ENCODE measurements at places on chromosomes 11 and 22. TPM values are rescaled to one million over a fixed set of nuclear protein-coding genes. Genes with fewer than 3 reads are reported as not detected.

Gene MYO7A
- total RNA-seq: 0.20 TPM

Gene ROBO4
- not detected for total RNA-seq

Gene CD6
- total RNA-seq: 233 TPM

Gene SIAE
- 5.2 TPM for total RNA-seq

Gene ADAMTS15
- not detected for total RNA-seq

Gene LTBP3
- total RNA-seq: 33.2 TPM

Gene OR10A2
- not detected for total RNA-seq

Gene HOATZ
- not detected for total RNA-seq

DNA sequence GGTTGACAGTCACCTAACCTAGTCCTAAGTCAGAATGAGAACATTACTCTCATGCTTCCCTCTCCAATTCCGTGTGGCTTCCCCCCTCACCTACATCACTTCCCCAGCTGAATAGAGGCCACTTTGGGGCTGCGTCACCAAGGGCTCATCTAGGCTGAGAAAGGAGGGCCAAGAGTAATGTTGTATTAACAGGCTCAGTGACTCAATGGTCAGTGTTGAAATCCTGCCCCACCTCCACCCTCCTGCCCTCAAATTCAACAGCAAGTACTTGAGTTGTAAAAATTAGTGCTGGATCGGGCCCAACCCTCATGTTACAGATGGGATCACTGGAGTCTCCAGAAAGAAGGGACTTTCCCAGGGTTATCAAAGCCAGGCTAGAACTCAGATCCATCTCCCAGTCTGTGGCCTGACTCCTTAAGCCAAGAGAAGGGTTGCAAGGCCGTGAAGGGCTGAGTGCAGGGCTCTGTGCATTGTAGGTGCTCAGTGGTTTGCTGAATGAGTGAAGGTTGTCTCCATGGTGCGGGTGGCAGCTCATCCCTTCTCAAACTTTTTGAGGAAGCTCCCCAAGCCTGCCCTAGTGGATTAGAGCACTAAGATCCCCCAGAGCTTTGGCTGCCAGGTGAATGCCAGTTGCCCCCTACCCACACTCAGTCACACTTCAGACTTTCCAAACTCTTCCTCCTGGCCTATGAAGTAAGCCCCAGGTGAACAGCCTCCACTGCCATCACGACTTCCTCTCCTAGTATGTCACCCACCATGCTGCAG is 3.2 kb downstream of the DGAT2 start:
- no peak for DNase-seq

DNA sequence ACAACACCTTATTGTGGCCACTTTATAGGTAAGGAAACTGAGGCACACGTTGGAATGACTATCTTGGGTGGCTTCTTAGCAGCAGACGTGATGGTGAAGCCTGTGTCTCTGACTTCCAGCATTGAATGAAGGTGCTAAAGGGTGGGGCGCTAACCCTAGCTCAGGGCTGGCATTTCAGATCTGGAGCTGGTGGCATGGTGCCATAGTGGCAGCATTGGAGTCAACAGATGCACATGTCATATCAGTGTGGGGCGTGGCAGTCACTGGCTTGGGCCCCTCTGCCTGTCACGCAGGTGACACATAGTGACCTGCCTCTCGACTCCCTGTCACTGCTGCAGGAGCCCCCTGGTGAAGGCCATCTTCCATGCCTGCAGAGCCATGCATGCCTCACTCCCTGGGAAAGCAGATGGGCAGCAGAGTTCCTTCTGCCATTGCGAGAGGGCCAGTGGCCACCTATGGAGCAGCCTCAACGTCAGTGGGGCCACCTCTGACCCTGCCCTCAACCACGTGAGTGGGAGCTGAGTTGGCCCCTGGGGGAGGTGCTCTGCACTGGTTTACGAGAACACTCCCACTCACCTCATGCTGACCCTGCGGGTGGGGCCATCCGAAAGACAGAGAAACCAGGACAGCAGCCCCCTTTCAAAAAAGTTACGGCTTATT is 14.8 kb downstream of the SHISA8 start:
- no peak for DNase-seq

- no peak for DNase-seq
Measured at GRCh38 chr11:42669248-42669976, 642.4 kb upstream of the API5 start.

DNA sequence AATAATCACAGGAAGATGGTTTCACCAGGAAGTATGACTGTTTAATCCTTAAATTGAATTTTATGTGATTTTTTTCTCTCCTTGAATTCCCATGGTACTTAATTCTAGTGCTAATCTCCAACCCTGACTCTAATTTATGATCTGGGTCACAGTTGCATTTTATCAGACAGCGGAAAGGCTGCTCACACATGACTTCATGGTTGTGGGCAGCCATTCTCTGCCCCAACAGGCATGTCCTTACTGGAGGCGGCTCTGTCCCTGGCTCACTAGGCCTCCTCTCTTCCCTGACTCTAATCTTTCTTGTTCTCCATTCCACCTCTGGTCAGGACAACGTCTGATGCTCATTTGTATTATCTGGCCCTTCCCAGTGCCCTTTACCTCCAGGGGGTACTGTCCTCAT is 184.4 kb downstream of the CHST1 start:
- DNase-seq: no peak

DNA sequence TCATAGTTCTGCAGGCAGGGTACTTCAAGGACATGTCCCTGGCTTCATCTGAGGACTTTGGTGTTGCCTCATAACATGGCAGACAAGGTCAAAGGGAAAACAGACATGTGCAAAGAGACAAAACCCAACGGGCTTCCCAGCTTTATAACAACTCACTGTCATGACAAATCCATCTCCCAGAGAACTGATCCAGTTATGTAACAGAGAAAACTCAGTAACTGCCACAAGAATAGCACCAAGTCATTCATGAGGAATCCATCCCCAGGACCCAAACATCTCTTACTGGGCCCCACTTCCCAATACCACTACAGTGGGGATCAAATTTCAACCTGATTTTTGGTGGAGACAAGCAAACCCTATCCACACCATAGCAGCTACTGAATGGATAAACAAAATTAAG is 13.0 kb downstream of the OR52N4 start:
- DNase-seq: no peak

DNA sequence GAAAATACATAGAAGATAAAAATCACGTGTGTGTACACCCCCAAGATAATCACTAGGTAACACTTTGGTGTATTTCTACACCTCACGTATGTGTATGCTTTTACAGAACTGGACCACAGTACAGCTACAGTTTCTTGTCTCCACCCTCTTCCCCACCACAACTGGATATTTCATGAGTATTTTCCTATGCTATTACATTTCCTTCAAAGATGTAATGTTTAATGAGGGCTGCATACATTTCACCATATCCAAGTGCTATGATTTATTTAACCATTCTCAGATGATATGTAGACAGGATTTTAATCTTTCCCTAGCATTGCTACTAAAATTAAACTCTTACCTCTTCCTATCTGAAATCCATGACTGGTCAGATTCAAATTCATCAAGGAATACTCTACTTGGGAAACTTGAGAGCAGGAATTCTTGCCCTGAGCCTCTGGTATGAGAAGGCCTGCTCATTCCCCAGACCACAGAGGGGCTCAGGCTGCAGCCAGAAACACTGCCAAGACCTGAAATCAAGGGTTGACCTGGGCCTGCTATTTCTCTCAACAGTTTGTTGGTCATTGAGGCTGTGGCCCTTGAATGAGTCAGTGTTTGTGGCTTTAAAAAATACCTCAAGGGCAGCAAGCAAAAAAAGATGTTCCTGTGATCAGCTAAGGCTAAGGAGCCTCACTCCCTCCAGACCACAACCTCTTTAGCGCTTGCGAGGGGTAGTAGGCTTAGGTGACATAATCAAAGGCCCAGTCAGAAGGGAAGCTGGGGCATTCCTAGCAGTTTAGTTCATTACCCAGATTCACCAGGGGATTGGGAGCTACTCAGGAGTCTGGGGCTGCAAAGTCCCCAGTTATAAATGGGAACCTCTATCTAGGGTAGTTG is 55.5 kb downstream of the ABTB2 start:
- no peak for DNase-seq

DNA sequence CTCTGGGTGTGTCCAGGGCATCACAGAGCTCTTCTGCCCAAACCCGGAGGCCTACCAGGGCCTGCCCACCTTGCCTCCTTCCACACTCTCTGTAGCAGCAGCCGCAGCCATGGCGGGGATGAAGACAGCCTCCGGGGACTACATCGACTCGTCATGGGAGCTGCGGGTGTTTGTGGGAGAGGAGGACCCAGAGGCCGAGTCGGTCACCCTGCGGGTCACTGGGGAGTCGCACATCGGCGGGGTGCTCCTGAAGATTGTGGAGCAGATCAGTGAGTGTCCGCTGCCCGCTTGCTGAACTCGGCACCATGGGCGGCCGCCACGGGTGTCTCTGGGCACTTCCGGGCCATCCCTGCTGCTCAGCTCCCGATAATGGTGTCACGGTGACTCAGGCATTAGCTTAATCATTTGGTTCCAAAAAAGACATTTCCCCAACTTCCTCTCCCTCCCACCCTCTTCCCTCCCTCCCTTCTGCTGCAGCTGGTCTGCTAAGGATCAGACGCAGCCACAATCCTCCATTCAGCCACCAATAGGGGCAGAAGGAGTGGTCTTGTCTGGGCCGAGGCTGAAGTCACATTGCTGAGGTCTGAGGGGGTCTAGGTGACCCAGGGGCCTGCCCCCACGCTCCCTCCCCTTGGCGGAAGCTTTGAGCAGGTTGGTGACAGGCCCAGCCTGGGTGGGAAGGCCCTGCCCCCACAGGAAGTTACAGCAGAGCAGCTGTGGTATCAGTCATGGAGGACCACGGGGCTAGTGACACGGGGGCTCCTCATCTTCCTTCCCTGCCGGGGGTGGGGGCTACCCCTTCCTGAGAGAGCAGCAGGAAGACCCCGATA is 950 bp downstream of the FERMT3 start:
- DNase-seq: peak; percentile 70

- no peak for DNase-seq
Measured at GRCh38 chr11:6734616-6735015, 37.2 kb downstream of the OR2AG2 start.

DNA sequence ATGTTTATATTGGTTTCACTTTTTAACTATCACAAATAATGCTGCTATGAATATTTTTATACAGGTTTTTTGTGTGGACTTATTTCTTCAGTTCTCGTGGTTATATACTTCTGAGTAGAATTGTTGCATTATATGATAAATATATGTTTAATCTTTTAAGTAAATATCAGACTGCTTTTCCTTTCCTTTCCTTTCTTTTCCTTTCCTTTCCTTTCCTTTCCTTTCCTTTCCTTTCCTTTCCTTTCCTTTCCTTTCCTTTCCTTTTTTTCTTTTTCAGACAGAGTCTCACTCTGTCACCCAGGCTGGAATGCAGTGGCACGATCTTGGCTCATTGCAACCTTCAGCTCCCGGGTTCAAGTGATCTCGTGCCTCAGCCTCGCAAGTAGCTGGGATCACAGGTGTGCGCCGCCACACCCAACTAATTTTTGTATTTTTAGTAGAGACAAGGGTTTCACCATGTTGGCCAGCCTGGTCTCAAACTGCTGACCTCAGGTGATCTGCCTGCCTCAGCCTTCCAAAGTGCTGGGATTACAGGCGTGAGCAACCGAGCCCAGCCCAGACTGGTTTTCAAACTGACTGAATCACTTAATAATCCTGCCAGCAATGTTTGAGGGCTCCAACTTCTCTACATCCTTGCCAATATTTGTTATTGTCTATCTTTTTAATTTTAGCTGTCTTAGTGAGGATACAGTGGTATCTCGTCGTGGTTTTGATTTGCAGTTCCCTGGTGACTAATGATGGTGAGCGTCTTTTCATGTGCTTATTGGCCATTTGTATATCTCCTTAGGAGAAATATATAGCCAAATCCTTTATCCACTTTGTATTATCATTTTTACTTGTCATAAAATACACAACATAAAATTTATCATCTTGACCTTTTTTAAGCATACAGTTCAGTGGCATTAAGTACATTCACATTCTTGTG is 21.9 kb downstream of the HTR3B start:
- DNase-seq: no peak

DNA sequence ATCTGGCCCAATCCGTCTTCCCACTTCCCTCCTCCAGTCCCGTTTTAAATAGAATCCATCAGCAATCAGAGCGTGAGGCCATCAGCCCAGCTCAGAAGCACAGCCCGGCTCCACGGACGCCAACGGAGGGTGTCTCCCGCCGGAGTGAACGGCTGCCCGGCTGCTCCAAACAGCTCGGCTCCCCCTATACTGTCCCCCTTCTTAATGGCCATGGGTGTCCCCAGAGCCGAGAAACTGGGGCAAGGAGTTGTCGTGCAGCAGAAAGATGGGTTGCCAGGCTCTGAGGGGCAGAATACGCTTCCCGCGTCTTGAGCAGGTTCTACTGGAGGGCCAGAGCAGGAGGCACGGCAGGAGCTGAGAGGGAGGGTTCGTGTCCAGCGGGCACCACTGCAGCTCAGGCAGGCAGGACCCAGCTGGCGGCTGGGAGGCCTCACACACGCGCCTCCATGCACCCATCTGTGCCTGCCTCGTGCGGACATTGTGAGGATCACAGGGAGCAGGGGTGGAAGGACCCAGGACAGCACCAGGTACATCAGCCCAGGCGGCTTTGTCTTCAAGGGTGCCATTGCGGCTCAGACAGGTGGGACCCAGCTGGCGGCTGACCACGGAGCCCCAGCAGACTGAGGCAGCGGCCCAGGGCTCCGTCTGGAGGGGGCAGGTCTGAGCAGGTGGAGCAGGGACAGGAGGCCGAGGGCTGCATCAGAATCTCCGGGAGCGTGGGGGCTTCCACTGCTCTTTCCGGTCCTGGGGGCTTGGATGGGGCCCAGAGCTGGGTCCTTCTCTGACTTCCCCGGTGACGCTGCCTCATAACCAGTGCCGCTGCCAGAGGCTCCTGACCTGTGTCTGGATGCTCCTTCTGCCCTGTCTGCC is 882.7 kb downstream of the BRD1 start:
- DNase-seq: no peak

DNA sequence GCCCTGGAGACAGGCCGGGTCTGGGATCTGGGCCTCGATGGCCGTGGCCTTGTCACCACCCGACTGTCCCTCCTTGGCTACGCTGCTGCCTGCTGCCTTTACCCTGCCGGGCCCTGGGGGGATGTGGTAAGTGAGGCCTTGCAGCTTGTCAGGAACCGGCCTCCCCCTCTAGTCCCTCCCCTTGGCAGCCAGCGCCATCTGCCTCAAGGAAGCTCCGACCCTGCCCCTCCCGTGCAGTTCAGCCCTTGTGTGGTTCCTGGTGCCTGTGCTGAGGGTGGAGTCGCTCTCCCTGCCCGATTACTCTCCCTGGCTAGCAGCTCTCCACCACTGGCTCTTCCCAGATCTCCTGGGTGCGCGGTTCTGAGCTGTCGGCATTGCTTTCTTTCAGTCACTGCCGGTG is 33.7 kb downstream of the CTTN start:
- no peak for DNase-seq

- no peak for DNase-seq
Measured at GRCh38 chr11:15692739-15693138, 578.0 kb downstream of the INSC start.

- DNase-seq: peak; percentile 55
Measured at GRCh38 chr11:110711776-110712658, at the start of gene ARHGAP20. Gene ARHGAP20 (minus strand): TSS chr11:110712437. CDS start chr11:110712231, 206 bp downstream.

DNA sequence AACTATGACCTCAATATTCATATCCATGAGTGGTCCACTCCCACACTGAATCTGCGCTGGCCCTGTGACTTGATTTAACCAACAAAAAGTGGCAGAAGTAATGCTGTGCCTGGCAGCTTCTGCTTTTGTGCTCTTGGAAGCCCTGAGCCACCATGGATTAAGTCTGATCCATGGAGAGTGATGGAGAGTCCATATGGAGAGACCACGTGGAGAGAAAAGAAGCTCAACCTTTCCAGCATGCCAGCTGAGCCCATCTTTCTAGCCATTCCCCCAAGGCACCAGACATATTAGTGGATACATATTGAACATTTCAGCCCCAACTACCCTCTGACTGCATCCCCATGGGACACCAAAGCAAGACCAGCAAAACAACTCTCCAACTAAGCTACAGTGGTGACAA is 16.0 kb downstream of the LRRC55 start:
- no peak for DNase-seq

- no peak for DNase-seq
Measured at GRCh38 chr11:103960108-103960507, 76.3 kb upstream of the DDI1 start.
